ENCODE measurements at places on chromosomes 6 and 20.

DNA sequence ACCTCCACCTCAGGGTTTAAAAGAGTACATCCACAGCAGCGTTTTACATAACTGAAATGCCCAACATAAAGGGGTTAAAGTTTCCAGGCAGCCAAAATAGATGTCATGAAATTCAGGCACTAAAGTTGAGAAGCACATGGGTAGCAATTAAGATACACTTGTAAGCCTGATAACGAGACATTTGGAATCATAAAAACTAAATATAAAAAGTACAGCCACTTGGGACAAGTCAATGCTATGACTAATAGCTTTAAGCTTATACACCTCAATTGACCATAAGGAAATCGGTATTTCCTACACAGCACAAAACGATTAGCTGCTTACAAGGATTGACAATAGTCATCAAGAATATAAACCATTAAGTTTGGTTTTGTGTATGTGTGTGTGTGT is 11.8 kb downstream of the LOC128125822 start:
- no peak for DNase-seq

DNA sequence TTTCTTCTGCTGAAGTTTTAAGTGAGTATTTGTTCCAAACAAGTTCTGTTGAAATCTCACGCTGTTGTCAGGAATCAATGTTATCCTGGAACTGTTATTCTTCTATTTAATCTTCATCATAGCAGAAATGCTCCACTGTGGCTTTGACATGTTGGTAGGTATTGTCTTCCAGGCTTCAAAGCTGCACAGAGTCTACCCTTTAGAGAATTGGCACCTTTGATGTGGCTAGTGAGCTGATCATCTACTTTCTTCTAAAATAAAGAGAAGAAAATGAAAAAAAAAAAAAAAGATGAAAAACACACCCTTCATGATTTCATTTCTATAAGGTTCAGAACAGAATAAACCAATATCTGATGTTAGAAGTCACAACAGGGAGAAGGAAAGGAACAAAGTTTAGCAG is 5.8 kb upstream of the ZSCAN23 start:
- DNase-seq, result no peak

DNA sequence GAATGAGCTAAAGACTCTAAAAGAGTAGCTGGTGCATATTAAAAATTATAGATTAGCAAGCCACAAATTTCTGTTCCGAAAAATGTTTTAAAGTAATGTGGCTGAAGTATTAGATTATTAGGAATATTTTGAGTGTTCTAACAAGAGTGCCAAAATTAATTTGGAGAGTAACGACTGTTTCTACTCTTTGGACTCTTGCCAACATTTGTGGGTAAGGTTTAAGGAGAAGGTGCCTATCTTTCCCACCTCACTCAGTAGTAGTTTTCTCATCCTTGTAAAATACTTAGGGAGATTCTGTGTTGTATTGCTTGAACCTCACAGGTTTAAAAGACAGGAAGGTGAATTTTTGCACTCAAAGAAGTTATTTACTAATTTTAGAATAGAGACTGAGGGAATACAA is 5.0 kb downstream of the HSF2 start:
- DNase-seq, result no peak

GRCh38 chr6:100349366-100349765 is 115.4 kb downstream of the SIM1 start:
- DNase-seq, result no peak

- DNase-seq, result no peak
Observed at GRCh38 chr6:135796643-135797305, 54.7 kb upstream of the PDE7B start.

DNA sequence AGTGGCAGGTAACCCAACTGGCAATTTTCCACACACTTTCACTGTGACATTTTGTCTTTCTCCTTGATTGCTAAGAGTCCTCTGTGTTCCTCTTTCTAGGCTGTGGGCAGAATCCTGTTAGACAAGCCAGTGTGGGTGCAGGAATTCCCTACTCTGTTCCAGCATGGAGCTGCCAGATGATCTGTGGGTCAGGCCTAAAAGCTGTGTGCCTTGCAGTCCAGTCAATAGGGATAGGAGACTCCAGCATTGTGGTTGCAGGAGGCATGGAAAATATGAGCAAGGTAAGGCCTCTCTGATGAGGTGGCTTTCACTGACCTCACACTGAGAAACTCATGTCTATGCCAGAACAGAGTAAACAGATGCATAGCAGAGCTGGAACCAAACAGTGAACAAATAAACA is 5.1 kb downstream of the ACAT2 start:
- DNase-seq, result peak; percentile 42

- peak; percentile 88 for DNase-seq
Observed at GRCh38 chr6:12903246-12903645, 186.7 kb downstream of the PHACTR1 start.

- peak; percentile 80 for DNase-seq
Observed at GRCh38 chr20:32465092-32465900, 107.2 kb downstream of the ASXL1 start.

- no peak for DNase-seq
Observed at GRCh38 chr6:17842934-17843821, 136.5 kb upstream of the NUP153 start.

DNA sequence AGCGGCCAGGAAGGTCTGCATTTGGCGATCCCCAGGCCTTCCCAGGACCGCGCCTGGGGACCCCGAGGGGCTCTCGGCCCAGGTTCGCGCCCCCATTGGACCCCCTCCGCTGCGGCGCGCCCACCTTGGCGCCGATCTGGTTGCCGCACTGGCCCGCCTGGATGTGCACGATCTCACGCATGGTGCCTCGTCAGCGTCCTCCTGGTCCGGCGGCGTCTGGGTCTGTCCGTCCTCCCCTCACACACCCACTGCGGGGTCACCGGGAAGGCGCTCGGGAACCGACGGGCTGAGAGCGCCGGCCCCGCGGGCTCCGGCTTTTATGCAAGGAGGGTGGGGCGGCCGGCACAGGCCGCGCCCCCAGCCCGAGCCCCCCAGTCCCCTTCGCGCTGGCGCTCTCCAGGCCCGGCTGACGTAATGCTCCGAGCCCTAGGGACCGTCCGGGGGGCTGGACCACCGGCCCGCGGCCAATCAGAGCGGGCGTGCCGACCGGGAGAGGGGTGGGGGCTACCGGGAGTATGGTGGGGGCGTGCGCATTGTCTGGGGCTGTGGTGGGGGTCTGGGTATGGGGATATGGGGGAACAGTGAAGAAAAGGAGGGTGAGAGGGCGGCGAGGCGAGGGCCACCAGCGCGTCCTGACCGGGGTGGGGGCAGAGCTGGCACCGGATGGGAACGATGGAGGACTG is at the start of gene TUBB2B:
Gene TUBB2B (minus strand): TSS at position 291 of the 683 bp plus-strand sequence. CDS start 110 bp downstream, at position 181.
- no peak for DNase-seq

DNA sequence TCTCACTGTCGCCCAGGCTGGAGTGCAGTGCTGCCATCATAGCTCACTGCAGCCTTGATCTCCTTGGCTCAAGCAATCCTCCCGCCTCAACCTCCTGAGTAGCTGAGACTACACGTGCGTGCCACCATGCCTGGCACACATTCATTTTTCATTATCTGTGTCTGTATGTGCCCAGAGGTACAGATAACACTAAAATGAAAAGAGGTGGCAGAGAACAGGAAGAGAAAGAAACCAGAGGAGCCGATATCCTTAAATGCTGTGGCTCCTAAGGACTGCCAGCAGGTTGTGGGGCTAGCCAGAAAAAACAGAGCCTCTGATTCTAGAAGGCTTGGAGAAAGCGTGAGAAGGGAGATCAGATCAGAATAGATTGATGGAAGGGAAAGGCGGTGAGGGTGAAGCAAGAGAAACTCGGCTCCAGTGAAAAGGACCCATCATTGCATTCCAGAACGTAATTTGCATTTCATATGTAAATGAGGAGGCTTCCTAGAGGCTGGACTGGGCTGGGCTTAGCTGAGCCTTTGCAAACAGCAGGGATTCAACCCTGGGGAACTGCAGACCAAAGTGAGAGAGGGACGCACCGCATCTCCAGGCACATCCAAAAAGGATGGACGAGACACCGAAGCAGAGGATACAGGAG is 64.2 kb downstream of the GCNT2 start:
- DNase-seq, result no peak

DNA sequence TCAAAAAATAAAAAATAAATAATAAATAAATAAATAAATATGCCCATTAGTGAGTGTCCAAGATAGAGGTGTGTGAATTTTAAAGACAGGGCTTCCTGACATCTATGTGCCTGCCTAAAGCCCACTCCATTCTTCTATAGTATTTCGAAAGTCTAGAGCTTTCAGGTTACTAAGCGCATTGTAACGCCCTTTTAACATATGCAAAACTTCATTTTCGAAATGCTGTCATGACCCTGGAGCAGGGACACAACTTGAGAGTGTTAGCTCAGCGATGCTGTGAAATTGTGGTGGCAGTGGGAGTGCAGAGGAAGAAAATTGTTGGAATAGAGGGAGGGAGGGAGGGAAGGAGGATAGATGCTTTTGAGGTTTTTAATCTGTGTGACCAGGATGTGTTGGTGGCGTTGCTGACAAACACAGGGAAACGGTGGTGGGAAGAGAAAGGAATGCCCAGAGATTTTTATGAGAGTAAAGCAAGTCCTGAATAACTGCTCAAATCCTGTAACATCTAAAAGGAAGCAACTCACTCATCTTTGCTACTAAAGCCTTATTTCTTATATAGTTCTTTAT is 169.3 kb downstream of the ARID1B start:
- no peak for DNase-seq

GRCh38 chr6:36442671-36443470 is at the start of the genes KCTD20 and PXT1:
KCTD20 (plus strand) TSS chr6:36443000; CDS start chr6:36470098, 27,098 bp downstream.
PXT1 (minus strand) TSS chr6:36442854; CDS start chr6:36426082, 16,772 bp downstream.
- DNase-seq, result peak; percentile 90

DNA sequence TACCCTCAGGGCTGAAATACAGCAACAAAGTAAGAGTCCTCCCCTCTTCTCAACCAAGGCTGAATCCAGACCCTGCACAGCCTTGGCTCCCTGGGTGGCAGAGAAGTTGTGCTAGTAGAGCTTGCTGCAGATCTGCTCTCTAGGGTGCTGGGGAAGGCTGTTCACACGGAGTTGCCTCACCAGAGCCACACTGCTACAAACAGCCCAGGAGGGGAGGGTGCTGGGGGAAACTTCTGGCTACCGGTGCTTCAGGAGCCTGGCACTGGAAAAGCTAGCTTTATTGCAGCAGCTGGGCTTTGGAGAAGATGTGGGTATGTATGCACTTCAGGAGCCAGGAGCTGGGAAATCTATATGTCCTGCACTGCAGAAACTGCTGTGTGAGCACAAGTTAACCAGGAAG is 37.6 kb upstream of the SUPT3H start:
- DNase-seq, result no peak

GRCh38 chr6:53398247-53399026 is 49.7 kb upstream of the ELOVL5 start:
- DNase-seq, result no peak

- DNase-seq, result peak; percentile 22
Observed at GRCh38 chr6:121504227-121504626, 68.8 kb downstream of the GJA1 start.

DNA sequence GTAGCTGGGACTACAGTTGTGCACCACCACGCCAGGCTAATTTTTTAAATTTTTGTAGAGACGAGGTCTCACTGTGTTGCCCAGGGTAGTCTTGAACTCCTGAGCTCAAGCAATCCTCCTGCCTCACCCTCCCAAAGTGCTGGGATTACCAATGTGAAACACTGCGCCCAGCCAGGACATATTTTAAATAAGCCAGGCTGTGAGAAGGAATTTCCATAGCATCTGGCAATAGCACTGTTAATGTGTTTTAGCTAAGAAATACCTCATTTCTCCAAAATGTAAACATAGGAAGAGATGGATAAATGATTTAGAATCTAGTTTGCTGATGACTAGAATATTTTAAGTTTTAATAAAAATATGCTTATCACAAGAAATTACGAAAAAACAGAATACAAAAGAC is 27.0 kb upstream of the SLA2 start:
- no peak for DNase-seq

GRCh38 chr20:32098786-32099185 is 10.7 kb upstream of the TM9SF4 start:
- DNase-seq, result no peak

GRCh38 chr6:46216879-46217278 is 46.1 kb upstream of the ENPP5 start:
- no peak for DNase-seq

DNA sequence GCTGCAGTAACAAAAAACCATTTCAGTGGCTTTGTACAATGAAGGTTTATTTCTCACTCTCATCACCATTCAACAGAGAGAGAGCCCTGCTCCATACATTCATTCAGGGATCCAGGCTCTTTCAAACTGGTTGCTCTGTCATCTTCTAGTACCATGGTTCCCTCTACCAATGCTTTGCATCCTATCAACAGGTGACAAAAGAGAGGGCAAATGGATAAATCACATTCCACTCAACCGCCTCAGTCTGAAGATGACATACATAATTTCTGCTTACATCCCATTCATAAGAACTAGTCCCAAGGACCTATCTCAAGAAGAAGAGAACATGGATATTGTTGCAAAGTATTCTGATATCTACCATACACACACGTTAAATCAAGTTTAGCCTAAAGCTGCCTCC is 51.6 kb downstream of the IYD start:
- no peak for DNase-seq

DNA sequence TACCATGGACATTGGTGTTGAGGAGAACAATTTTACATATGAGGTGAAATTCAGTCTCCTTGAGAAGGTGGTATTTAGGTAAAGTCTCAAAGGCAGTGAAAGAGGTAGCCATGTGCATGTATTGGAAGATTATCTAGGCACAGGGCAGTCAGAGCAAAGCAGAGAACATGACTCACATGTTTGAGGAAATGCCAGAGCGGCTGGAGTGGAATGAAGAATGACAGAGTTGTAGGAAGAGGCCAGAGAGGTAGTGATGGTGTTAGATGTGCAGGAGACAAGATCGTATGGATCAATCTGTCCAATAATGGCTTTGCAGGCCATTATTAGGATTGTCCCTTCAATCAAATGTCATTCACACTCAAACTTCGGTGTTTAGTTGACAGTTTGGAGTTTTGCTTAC is 449.4 kb upstream of the PTCHD4 start:
- no peak for DNase-seq

- no peak for DNase-seq
Observed at GRCh38 chr6:154888421-154889295, 106.5 kb upstream of the TIAM2 start.

DNA sequence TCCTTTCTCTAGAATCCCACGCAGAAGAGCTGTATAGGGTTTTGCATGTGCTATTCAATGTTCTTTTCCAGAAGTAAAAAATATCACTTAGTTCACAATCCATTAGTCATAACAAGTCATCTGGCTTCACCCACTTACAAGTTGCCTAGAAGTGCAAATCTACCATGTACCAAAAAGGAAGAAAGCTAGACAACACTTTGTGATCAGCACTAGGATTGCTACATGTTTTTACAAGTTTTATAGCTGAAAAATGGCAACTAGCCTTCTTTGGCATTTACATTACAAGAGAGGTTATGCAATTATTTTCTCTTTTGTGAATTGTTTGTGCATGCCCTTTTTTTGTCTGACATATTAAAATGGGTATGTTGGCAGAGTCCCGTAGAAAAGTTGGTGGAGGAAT is 85.6 kb upstream of the PTPRK start:
- no peak for DNase-seq

All from suppressor macrophage (primary cell).